GF-D8 (cell line): ENCODE measurements at places on chromosomes 13 and 19.
A peak's percentile ranks its signal among the peaks of the same experiment; 100 is the strongest.

GRCh38 chr13:99974939-99975561, 3.5 kb upstream of the ZIC5 start:
- DNase-seq, result no peak

DNA sequence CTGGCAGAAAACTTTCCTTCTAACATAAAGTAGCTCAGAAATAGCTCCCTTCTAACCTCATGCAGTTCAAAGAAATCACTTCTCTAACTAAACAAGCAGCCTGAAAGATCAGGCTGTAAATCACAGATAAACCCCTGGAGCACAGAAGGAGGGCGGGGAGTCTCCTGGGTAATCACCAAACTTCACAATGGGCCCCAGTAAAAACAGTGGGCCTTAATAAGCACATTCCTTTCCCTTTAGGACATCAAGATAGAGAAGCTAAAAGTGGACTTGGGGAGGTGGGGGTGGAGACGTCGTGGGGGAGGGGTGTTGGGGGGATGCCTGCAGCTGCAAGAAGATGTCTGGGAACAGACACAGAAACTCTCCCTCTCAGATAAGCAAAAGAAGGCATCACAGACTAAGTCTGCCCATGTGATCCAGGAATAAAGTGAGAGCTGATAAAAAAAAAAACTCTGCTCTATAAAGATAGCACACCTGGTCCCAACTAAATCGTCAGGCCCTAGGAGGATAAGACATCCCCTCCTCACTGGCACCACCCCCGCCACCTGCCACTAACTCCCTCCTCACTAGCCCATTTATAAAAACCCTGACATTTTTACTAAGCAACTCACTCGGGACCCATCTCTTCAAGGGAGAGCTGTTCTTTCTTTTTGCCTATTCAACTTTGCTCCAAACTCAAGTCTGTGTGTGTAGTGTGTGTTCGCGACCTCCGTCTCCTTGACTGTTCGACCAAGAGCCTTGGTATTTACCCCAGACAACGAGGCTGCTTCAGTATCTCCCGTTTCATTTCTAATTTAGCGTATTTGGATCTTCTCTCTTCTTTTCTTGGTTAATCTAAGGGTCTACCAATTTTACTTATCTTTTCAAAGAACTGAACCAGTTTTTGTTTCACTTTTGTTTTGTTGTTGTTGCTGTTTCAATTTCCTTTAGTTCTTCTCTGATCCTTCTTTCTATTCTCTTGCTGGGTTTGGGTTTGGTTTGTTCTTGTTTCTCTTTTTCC, 31.7 kb downstream of the DNAJC15 start:
- DNase-seq, result no peak

DNA sequence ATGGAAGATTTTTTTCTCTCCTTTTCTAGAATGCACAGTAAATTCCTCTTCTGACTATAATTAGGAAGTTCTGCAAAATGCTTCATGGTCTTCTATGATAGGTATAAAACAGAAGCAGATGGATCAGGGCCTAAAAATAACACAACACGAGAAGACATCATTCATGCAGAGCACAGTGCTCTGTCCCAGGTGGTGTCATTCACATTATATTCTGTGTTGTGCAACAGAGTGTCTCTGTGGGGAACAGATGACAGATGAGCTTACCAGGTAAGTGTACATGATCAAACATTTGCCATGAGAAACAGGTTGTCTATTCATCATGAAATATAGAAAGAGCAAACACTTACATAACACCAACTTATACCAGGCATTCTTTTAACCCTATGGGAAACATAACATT, 288.3 kb downstream of the KCTD12 start:
- DNase-seq, result no peak

GRCh38 chr13:78786459-78786858, 127.5 kb upstream of the OBI1 start:
- no peak for DNase-seq

DNA sequence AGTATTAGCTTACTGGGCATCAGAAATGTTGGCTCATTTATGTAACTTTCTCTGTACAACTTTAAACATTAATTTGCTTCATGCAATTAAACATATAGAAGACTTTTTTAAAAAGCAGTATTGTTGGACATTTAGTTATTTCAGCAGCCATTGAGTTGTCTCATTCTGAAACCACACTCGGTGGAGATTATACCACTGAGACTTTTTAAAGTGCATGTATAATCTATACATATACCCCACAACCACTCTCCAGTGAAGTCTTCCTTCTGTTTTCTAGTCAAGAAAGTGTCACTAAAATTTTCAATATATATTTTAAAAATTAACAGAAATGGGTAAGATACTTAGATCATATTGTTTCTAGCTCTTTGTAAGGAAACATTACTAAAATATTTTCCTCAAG, 15.5 kb downstream of the SETDB2 start:
- DNase-seq, result no peak

DNA sequence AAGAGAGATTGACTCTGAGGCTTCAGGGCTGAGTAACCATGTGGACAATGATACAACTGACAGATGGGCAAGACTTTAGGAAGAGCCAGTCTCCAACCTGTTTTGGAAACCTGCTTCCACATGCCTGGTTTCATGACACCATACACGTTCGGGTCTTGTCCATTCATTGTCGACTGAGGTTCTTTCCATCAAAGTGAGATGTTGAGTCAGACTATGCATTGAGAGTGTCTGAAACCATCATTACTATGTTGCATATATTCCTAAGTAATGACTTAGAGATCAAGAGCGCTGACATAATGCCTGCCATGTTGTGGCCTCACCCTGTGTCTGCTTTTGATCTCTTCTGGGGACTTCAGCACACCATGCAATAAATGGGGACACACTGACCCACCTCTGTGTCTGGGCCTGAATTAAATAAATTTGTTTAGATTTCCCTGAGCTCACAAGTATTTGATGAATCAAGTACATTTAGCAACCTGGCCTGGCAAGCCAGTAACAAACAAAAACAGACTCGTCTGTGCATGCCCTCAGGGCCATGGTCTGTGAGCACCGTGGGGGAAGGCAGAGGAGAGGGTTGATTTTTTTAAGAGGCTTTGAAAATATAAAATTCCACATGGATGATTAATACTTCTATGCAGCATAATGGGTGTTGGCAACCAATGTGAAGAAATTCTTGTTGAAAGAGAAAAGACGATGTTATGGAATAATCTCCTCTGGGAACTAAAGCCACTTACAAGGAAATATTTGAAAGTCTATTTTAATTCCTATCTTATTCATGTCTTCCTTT, 49.9 kb upstream of the UBAC2 start:
- DNase-seq, result no peak

DNA sequence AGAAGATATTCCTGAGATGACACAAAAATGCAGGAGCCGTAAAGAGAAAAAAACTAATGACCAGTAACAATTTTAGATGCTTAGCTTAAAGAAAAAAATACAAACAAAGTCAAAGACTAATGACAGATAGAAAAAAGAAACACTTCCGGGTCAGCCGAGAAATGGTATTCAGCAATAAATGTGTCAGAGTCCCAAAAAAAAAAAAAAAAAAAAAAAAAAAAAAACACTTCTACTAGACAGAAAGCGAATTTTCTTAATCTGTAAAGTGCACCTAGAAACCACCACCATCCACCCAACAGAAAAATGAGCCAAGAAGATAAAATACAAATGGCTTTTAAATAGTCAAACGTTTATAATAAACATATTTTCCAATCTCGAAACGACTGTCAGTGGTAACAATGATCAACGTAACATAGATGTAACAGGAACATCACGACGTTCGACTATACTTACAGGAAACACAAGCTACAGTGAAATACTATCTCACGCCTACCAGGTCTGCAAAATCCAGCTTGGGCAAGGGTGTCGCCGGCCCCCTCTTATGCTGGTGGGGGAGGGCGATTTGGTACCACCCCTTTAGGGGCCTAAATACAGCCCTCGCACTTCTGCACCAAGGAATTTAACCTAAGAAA, 10.6 kb downstream of the ABHD17A start:
- peak; percentile 28 for DNase-seq

DNA sequence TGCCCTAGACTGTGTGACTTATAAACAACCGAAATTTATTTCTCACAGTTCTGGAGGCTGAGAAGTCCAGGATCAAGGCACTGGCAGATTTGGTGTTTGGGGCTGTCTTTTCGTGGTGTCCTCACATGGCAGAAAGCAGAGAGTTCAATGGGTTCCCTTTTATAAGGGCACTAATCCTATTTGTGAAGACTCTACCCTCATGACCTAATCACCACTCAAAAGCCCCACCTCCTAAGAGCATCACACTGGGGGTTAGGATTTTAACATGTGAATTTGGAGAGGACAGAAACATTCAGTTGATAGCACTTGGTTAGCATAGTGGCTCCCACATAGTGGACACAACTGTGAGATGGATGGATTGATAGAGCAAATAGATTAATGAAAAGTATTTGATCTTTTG, 21.5 kb upstream of the GPR18 start:
- DNase-seq, result no peak

GRCh38 chr13:86000546-86000945, 201.3 kb upstream of the SLITRK6 start:
- DNase-seq, result no peak

DNA sequence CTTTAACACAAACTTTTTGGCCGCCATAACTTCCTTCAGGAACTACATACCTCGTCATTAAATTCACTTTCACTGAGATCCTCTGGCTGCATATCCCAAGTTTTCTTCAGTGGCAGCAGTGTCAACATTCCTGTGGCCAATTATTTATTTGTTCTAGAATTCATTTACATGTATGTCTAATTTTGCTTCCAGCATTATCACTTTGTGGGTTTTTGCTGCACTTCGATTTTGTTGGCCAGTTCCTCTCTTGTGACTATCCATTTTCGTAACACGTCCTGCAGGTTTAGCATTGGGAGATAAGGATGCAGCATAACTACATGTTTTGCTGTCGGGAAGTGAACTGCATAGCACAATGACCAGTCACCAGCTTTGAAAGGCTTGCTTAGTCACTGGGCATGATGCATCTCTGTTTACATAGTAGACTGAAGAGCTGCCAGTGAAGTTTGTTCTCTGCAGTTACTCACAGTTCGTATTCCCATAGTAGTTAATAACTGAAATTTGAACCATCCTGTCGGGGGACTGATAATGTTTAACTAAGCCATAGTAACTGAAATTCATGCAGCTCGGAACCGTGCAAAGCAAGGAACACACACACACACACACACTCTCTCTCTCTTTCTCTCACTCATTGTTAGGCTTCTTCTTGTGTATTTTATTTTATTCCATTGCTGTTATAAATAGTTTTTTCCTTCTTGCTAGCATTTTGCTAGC, 28.3 kb downstream of the ZNF507 start:
- no peak for DNase-seq

- DNase-seq, result no peak
Measured at GRCh38 chr13:84439108-84439507, 556.8 kb upstream of the SLITRK1 start.

- peak; percentile 43 for DNase-seq
Measured at GRCh38 chr19:53132141-53132991, at the start of gene ZNF415. Gene ZNF415, minus strand, starts transcription at chr19:53132910. Its CDS starts 10,234 bp downstream, at chr19:53122676.

GRCh38 chr13:108166078-108166477, 49.3 kb downstream of the LIG4 start:
- DNase-seq, result no peak

DNA sequence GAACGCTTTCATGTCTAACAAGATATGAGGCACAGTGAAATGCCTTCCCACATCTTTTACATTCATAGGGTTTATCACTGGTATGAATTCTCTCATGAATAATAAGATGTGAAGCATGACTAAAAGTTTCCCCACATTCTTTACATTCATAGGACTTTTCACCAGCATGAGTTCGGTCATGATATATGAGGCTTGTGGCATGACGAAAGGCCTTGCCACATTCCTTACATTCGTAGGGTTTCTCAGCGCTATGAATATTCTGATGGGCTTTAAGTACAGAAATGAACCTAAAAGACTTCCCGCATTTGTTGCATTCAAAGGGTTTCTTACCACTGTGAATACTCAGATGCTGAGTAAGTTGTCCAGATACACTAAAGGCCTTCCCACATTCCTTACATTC, 21.3 kb downstream of the ZNF607 start:
- DNase-seq, result no peak

DNA sequence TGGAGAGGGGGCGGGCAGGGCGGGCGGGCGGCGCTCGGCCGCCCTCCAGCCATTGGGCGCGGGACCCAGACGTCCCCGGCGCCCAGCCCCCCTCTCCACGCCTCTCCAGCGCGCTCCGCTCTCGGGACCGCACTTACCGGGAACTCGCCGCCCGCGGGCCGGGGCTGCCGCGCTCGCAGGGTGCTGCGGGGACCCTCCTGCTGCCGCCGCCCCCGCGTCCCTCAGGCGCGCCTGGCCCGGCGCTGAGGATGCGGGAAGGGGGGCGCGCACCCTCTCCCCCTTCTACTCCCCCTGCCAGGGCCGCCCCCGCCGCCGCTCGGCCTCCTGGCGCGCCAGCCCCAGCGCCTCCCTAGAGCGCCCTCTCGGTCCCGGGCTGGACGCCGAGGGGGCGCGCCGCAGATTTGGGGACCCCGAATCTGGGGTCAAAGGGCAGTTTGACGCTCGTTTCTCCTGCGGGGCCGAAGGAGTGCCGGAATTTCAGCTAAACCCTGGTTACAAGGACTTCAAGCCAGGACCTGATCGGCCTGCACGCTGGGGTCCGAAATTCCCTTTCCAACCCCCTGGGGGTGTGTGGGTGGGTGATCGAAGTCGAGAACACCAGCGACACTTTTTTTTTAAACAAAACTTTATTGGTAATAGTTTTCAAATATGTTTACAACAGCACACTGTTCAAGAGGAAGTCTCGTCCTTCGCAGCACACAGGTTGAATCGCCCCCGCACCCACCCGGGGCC, 696 bp upstream of the SAMD1 start:
- DNase-seq, result peak; percentile 49

- peak; percentile 57 for DNase-seq
Measured at GRCh38 chr19:38557205-38557799, 60.5 kb downstream of the MAP4K1 start.

- DNase-seq, result no peak
Measured at GRCh38 chr19:57002710-57003109, 117.1 kb upstream of the USP29 start.

DNA sequence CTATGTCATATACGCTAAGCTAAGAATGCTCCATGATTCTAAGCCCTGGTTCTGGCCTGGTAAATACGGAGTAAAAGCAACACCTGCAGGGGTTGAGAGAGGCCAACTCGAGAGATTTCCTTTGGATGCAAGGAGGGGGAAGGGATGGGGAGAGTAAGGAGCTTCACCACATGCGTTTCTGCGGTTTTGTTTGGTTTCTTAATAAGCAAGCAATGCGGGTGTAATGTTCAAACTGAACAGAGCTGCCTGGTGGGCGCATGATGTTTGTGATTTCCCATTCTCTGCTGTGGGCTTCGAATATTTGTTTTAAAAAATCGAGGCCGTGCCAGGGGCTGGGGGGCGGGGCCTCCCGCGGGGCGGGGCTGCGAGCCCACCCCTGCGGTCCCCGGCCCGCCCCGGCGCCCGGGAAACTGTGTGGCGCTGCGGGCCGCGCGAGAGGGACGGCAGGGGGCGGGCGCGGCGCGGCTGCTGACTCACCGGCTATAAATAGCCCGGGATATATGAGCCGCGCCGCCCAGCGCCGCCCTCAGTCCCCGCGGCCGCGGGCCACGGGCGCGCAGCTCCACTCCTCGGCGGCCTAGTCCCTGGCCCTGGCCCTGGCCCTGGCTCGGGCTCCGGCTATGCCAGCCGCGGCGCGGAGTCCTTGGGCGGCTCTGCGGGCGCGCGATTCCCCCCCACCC, 5.1 kb downstream of the BBC3 start:
- DNase-seq, result peak; percentile 70
